SHP77 (cell line): ENCODE measurements at places on chromosomes 12 and 14.

GRCh38 chr14:76463105-76463504 lies 87.2 kb downstream of the ESRRB start:
- DNase-seq, result no peak

GRCh38 chr12:4899364-4899763 lies 10.3 kb upstream of the KCNA1 start:
- no peak for DNase-seq

DNA sequence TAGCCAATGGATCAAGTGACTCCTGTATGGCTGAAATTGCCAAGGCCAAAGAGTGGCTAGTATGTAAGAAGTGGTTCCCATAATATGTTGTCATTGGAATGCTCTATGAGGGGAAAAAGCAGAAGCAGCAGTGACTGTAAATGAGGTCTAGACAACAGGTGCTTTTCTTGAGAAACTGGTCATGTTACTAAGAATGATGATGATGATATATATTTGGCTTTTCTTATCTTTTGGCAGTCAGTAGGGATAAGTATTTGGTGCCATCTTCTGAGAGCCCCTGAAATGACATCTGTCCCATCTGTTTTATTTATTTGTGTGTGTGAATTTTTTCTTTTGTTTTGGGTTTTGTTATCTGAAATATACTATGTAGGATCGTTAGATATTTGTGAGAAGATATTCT lies 141.7 kb downstream of the SYT1 start:
- no peak for DNase-seq

- DNase-seq, result no peak
Measured at GRCh38 chr14:89607453-89607852, 190.4 kb upstream of the FOXN3 start.

DNA sequence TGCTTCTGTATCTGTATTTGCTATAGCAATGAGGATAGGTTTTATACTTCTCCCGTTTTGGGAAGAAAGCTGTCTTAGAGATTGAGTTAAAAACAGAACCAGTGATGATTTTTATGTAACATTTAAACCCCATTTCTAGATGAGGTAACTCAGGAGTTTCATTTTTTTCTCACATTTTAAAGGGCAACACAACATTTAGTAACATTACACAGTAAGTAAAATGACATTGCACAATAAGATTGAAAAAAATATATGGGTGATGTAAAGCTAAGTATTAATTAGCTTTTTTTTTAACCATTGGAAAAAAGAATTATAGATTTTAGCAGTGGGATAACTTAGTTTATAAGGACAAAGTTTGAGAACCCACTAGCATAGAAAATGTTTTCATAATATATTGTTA lies 25.2 kb upstream of the SCFD1 start:
- no peak for DNase-seq

- no peak for DNase-seq
Measured at GRCh38 chr14:72270147-72270727, 338.0 kb downstream of the RGS6 start.

DNA sequence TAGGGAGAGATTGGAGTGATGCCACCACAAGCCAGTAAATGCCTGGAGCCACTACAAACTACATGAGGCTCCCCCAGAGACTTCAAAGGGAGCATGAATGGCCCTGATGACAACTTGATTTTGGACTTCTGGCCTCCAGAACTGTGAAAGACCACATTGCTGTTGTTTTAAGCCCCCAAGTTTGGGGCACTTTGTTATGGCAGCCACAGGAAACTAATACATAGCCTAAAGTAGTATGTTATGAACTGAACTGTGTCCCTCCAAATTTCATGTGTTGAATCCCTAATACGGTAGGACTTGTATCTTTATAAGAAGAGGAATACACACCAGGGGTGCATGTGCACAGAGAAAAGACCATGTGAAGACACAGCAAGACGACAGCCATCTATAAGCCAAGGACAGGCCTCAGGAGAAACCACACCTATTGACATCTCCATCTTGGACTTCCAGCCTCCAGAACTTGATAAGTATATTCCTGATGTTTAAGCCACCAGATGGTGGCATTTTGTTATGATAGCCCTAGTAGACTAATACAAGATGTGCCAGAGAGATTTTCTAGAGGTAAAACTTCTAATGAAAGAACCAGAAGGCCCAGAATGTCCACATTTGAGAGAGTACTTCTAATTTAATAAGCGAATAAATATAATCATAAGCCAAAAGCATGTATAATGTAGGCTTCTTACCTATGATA lies 127.1 kb upstream of the BMP4 start:
- DNase-seq, result no peak

- DNase-seq, result no peak
Measured at GRCh38 chr12:130828895-130829294, 10.2 kb downstream of the STX2 start.

DNA sequence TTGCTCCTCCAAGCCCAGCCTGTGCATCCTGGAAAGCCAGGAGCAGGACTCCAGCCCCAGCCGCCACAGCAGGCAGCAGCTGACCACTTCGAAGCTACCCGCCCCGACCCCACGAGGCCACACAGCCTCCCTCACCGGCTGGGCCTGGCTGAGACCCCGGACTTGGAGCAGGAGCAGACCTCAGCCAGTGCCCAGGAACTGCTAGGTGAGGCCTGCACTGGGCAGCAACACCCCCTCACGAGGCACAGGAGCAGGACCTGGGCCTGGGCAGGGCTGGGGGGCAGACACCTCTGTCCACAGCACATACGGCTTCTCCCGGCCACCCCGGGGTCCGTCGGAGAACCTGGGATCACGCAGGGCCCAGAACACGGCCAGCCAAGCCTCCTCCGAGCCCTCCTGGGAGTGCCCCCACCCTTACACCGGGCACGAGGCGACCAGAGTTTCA lies 137.4 kb upstream of the C14orf180 start:
- DNase-seq, result no peak

- no peak for DNase-seq
Measured at GRCh38 chr14:105019861-105020814, 745 bp downstream of the CDCA4 start.

DNA sequence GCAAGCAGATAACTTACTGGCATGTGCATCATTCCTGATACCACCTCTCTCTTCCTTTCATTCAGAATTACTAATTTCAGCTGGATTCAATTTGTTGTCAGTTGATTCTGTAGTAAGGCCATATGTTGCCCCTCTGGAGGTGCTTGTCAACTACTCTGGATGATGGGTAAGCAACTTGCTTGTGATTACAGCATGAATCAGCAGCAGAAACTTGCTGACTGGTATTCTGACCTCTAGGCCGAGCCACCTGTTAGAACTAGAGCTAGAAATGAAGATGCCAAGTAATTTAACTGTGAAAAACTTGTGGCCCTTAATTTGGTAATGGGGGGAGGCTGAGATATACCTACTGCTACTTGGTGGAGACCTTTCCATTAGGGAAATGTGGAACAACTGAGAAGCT lies 5.1 kb downstream of the RNF10 start:
- no peak for DNase-seq

GRCh38 chr14:69532561-69533340 lies 41.9 kb downstream of the CCDC177 start:
- no peak for DNase-seq

DNA sequence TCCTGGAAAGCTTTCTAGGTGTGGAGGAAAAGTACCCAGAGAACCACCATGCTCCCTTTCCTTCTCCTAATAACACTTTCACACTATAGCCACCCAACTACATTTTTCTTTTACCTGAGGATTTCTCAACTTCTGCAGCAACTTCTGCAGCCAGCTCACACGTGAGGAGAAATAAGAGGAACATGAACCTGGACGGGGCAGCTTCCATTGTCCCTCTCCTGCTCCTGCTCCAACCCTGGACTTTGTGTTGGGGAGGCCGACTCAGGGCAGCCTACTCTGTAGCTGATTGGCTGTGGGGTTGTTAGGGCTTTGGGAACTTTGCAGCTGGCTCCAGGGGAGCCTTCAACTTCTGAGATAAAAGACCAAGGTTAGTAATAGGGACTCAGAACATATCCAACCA lies at the start of gene ERP27:
TSS of gene ERP27 (minus strand) at position 237 of the 400 bp plus-strand sequence. CDS start at position 208, 29 bp downstream.
- no peak for DNase-seq

DNA sequence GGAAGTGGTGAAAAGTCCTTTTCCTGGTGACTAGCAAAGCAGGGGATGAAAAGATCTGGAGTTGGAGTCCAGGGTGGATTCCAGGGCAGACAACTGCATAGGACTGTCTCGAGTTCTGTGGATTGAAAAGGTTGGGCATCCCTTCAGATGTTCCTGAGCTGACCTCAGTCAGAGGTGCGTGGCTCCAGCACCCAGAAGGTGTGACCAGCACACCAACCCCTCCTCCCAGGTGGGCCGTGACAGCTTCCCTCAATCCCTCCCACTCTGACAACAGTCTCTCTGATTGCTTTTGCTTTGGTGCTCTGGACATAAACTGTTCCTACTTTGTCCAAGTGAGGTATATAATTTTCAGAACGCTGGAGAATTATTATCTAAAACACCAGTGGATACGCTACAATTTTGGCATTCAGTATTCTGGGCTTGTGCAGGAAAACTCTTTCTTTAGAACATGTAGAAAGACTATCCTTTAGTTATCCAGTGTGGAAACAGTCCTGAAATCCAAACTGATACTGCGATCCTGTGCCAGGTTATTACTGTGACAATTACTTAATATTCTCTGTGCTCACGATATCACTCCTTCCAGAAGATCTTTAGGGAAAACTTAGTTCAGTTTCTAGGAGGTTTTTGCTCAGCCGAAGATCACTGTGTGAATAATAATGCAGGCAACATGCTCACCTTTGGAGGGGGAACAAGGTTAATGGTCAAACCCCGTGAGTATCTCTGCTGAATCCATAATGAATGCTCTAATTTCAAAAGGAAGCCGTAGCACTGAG lies 87.9 kb downstream of the DAD1 start:
- DNase-seq, result no peak

GRCh38 chr12:124395284-124395752 lies 100.4 kb downstream of the RFLNA start:
- no peak for DNase-seq

- DNase-seq, result peak; percentile 1
Measured at GRCh38 chr12:127675936-127676335, 591.0 kb upstream of the TMEM132C start.

DNA sequence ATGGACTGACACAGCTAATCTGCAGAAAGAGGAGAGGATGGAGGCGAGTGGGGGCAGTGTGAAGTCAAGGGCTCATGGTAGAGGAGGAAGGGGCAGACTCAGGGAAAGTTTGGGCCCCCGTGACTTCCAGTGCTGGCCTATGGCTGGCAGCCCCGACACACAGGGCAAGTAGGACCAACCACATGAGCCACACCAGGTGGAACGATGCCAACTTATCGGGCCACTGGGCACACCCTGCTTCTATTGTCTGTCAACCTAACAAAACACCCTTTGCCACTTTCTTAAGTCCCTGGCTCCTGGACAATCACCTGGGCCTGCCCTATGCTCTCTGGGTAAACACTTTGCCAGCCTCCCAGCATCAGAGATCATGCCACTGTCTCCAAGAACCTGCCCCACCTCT lies 65.2 kb upstream of the PSMC1 start:
- DNase-seq, result no peak

DNA sequence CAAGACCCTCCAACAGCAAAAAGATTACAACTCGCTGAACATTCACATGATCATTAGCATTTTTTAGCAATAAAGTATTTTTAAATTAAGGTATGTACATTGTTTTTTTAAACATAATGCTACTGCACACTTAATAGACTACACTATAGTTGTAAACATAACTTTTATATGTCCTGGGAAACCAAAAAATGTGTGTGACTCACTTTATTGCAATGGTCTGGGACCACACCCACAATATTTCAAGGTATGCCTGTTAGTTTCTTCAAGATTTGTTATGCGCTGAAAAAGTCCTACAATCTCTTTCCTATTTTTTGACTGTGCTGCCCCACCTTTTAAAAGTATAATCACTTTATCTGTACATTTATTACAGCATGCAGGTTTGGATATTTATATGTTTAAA lies 30.4 kb upstream of the PCNX4 start:
- no peak for DNase-seq

GRCh38 chr14:52987514-52987913 lies 36.7 kb upstream of the FERMT2 start:
- DNase-seq, result no peak

GRCh38 chr12:1826867-1827705 lies 6.7 kb downstream of the LRTM2 start:
- DNase-seq, result no peak

- no peak for DNase-seq
Measured at GRCh38 chr12:93683410-93683809, 6.2 kb downstream of the CRADD start.

- DNase-seq, result no peak
Measured at GRCh38 chr12:31222620-31223222, 103.2 kb downstream of the SINHCAF start.

- no peak for DNase-seq
Measured at GRCh38 chr14:101788016-101788635, 26.6 kb downstream of the PPP2R5C start.

DNA sequence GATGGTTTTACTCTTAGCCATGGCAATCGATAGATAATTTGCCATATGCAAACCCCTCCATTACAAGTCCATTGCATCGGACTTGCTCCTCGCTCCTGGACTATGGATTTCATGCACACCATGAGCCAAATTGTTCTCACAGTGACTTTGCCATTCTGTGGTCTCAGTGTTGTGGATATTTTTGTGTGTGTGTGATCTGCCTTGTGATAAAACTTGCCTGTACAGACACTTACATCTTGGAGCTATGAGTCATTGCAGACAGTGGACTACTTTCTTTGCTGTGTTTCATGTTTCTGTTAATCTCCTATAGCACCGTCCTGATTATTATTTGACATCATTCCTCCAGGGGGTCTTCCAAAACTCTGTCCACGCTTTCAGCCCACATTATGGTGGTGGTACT lies 8.4 kb upstream of the OR4K13 start:
- DNase-seq, result no peak

DNA sequence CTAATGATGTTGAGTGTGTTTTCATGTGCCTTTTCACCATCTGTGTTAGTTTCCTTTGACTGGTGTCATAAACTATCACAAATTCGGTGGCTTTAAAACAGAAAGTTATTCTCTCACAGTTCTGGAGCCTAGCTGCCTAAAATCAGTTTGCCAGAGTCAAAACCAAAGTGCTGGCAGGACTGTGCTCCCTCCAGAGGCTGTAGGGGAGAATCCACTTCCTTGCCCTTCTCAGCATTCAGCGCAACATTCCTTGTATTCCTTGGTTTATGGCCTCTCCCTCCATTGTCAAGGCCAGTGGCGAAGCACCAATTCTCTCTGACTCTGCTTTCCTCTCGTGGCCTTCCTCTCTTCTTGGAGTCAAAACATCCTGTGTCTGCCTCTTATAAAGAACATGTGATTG lies 174.2 kb upstream of the PDE3A start:
- no peak for DNase-seq

GRCh38 chr12:122215771-122216170 lies 10.1 kb downstream of the DIABLO start:
- no peak for DNase-seq

- no peak for DNase-seq
Measured at GRCh38 chr14:22152903-22153302, 436.1 kb downstream of the DAD1 start.

- DNase-seq, result no peak
Measured at GRCh38 chr14:69685218-69685616, 73.8 kb downstream of the SUSD6 start.

- DNase-seq, result no peak
Measured at GRCh38 chr14:69428289-69428998, 30.0 kb downstream of the SLC39A9 start.
